ENCODE measurements at places on chromosomes 11 and 22.

GRCh38 chr22:35451592-35451991, 51.7 kb downstream of the MCM5 start:
- no peak for DNase-seq

- no peak for DNase-seq
Observed at GRCh38 chr11:66850588-66851238, 6.2 kb upstream of the LRFN4 start.

DNA sequence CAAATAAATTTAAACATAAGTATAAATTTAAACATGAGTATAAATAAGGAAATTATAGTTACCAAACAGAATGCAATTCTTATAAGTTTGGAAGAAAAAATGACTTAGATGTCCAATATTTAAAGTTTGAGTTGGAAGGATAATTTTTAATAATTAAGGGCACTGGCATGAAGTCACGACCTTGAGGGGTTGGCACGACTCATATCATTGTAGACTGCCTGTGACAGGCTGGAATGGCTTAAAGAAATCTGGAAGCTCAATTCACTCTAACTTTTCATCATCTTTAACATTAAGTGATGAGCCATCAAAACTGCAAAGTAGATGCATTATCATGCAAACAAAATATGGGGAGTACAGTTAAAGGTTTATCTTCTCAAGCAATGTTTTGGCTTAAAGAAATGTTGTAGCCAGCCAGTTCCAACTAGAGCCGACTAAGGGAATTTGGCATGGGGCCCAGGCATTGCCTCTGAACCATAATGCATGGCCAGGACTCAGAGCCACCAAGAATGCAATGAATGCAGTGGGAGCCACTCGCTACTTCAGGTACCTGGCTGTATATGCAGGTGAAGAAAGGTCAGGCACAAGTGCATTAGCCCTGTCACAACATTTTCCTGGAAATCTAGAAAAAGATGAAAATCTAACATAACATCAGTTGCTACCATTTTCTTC, 33.4 kb downstream of the PGR start:
- no peak for DNase-seq

DNA sequence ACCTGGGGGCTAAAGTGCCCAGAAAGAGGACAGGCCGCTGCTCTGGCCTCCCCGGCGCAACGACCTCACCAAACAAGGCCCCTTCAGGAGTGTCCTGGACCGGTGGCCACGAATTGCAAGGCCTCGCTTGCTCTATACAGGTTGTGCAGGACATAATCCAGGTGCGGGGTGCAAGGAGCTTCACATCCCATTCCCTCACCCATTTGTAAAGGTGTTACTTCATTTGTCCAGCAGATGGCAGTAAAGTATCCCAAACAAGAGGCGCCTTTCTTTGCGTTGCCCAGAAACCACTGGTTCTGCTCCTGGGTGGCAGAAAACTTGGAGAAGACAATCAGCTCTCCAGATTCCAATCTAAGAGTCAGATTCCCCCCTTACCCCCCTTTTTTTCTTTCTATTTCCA, 35.9 kb upstream of the PRDM11 start:
- DNase-seq, result peak; percentile 69

- DNase-seq, result no peak
Observed at GRCh38 chr11:128694618-128695481, 978 bp downstream of the FLI1 start.
